ENCODE measurements at places on chromosomes 5 and 9.

DNA sequence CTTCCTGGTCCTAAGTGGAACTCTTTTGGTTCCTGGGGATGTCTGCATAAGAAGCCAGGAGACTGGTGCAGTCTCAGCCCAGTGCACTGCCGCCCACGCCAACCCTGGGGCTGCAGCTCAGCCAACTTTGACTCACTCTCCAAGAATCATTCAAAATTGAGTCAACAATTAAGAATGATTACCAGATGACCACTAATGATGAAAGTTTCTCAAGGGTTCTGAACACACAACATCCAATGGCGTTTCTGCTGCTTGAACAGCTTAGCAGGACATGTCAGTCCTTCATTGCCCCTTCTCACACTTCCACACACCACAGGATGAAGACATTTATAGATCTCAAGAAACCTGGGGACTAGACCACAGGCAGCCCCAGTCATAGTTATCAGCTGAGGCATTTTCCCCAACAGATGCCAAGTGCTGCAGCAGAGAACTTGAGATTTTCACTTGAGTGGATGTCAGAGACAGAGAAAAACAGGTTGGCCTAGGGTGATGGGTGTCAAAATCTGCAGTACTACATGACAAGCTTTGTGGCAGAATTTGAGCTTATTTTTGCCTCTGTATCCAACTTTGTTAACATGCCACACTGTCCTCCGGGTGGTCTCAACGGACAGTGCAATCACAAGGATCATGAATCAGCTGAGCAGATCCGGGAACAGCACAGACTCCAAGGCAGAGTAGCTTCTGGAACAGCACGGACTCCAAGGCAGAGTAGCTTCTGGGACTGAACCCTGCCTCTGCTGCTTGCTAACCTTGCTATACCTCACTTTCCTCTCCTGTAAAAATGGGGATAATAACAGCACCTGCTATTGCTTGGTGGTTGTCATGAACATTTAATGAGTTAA lies 356.1 kb downstream of the SPOCK1 start:
- peak; percentile 6 for DNase-seq

DNA sequence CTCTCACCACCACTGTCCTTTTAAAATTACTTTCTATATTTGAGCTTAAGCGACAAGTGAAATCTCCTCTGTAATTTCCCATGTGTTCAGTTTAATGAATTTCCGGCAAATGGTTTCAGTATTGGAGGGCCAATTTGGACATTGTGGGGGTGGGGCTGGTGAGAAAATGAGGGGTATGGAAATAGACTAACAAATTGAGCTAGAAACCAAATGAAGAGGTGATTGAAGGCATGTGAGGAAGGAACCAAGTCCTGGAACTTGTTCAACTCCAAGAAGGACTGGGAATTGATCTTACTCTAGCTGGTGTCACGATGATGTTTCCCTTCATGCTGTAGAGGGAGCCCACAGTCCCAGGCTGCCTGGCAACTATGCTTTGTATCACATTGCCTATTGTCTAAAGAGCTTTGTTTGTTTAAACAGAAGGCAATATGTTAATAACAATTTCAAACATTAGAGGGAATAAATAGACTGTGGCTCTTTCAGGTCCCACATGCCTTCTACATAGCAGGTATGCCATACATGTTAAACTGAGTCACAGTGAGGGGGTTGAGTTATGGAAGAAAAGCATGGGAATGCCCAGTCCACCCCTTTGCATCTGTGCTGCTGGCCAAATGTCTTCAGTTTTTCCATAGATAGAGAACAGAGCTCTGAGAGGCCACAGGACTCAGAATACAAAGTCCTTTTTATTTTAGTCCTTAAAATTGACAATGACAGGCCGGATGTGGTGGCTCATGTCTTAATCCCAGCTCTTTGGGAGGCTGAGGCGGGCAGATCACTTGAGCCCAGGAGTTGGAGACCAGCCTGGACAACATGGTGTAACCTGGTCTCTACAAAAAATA lies 25.0 kb upstream of the MATR3 start:
- no peak for DNase-seq

DNA sequence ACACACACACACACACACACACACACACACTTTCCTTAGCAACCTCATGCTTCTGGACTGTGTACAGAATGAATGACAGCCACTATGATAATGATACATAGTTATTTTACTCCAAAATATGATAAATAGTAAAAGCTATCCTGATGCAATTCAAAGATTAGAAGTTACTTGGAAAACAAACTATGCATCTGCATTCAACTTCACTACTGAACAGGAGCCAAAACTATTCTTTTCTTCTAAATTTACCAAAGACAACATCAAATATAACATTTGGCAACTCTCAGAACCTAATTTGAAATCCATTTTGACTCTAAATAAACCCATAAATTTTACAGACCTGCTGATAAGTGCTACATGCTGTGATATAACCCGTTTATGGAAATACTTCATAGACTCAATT lies 33.3 kb downstream of the GLIS3 start:
- no peak for DNase-seq

DNA sequence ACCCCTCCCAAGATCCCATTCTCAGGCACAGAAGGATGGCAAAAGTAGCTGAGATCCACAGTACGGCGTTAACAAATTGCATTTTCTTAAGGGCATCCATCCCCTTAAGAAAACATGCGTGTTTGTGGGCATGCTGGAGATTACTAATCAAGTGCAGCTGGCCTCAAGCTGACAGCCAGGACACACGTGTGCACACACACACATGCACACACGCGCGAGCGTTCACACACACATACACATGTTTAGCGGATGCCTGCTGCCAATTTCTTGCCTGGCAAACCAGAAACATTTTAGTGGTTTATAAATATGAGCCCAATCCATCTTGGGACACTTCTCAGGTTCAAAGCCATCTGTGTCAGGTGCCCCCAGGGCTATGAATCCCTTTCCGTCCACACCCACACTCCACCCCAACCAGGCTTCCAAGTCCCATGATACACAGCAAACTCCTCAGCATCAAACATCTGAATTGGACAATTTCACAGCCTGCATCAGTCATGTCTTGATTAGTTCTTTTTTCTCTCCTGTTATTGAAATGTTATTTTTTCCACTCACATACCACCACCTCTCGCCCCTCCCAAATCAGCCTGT lies 23.5 kb upstream of the SMIM23 start:
- DNase-seq, result no peak

DNA sequence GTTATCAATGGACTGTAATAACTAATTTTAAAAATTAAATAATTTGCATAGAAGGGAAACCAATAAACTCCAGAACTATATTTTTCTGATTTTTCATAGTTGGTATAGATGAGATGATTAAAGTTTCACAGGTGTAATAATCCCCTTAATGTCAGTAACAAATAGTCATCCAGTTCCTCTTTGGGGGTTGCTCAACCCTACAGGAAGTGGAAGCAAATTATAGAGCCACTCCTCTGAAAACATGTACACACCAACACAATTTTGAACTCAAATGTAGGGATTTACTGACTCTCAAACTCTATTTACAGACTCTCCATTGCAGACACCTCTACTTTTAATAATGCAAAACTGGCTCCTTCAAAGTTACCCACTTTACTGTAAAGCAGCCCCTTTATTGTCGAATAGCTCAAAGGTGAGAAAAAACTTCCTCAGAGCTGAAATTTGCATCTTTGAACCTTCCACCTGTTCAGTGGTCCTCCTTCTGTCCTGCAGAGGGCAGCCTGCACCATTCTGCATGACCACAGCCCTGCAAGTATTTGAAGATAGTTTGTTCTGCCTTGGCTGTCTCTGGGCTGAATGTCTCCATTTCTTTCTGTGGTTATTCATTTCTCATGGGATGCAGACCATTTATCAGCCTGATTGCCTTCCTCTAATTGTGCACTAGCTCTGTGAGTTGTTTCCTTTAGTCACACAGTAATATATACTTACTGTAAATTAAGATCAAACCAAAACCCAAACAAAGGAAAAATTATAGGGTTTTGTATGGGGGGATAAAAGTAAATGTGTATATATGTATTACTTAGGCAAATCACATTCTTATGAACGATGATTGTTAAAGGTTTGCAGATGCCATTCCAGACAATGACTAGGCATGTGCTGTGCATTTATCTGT lies 383.2 kb upstream of the SGCD start:
- DNase-seq, result no peak

GRCh38 chr9:85743275-85744128 lies 1.7 kb upstream of the AGTPBP1 start:
- no peak for DNase-seq

DNA sequence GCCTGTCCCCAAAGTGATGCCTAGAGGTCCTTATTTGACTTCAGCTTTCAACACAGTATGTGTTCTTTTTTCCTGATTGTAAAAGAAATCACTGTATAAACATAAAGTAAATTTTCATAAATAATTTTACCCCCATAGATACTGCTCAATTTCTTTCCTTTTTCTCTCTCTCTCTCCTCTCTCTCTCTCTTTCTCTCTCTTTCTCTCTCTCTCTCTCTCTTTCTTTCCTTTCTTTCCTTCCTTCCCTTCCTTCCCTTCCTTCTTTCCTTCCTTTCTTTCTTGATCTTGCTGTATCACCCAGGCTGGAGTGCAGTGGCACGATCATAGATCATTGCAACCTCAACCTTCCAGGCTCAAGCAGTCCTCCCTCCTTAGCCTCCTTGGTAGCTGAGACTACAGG lies 64.8 kb downstream of the PDZD2 start:
- no peak for DNase-seq

- no peak for DNase-seq
Observed at GRCh38 chr9:135526089-135526729, 5.0 kb downstream of the LCN1 start.

DNA sequence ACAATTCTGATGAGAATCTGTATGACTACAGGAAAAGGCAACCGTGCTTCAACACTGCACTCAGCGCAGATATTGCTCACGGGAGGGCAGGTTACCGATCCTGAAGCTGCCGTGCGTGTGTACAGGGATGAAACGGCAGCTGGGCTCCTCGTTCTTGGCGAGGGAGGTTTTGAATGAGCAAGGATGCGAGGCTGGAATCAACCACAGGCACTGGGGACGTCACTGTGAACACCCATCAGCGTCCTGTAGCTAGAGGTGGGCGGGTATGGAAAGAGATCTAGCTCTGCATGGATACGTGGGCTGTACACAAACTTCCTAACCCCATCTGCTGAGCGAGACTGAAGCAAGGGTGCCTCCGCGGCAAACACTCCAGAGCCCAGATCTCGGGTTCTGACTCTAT lies 84.3 kb upstream of the COL5A1 start:
- no peak for DNase-seq

GRCh38 chr5:168710706-168711105 lies 131.5 kb upstream of the PANK3 start:
- no peak for DNase-seq

- peak; percentile 46 for DNase-seq
Observed at GRCh38 chr9:126705767-126706697, 92.3 kb downstream of the LMX1B start.

DNA sequence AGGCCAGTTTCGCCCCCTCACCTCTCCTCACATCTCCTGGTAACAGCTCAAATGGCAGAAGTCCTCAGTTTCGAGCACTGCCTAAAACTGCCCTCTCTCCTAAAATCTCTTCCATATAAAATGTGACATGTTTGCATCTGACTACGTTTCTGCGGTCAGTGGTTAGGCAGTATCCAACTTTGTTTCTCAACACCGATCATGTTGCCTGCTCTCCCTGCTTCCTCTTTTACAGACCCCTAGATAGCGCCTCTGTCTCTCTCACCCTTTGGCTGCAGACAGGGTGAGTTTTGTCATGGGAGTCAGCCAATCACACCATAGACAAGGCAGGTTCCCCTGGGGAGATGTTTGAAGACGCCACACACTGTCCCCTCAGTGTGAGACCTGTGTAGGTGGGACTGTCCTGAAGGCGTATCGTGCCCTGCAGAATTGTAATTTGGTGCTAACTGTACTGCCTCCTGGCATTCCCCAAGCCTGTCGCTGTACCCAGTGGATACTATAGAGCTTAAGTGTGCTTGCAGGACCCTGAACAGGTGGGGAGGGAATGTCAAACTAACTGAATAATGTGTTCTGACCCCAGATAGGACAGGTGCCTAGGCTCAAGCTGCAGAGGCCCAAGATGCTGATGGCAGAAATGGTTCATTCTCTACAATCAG lies 1.1 kb downstream of the HEXB start:
- DNase-seq, result peak; percentile 25

DNA sequence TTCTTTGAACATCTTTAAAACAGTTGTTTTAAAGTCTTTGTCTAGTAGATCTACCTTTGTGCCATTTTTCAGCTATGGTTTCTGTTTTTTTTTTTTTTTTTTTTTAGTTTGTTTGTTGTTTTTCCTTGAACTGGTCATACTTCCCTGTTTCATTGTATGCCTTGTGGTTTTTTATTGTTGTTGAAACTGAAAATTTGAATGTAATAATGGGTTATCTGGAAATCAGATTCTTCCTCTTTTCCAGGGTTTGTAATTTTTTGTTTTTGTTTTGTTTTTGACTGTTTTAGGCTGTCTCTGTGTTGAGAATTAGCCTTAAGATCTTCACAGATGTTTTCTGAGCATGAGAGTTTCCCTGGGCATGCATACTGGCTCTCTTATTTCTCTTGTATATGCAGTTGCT lies 269.6 kb upstream of the DAP start:
- DNase-seq, result no peak
